Activated CD4-positive, alpha-beta T cell treated with anti-CD3 and anti-CD28 coated beads, Interleukin-2, amount 10 ng/mL, durations not matched to agents 7 days and 5 days (primary cell): ENCODE measurements at places on chromosomes 13 and 19. TPM values are rescaled to one million over a fixed set of nuclear protein-coding genes. Genes with fewer than 3 reads are reported as not detected.
A peak's percentile ranks its signal among the peaks of the same experiment; 100 is the strongest.

- no peak within 1 kb of the TSS for H3K4me3 ChIP-seq
- H3K4me1 ChIP-seq: no peaks in the 10 kb centered on the region
- H3K27ac ChIP-seq: no peak within 1 kb of the TSS
- no peaks in the 10 kb centered on the region for H3K36me3 ChIP-seq
These were observed at the start of gene TNFRSF19 for GRCh38 chr13:23570099-23570920. Gene TNFRSF19, plus strand, starts transcription at chr13:23570412. Its CDS starts 19,772 bp downstream, at chr13:23590184.

DNA sequence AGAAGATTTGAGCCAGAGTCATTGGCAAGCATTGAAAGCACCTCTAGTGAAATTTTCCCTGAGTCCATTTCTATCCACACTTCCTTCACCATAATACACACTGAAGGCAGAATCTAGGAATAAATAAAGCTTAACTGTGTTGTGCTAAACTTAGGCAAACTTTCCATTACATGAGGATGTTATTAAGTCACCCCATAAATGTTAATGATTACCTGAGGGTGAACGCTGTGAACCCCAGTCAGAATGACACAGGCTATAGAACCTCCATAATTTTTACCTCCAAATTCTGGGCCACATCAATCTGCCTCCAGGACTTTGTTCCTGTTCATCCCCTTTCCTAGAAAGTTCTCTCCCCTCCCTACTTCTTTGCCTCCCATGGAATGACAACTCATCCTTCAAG lies 71.0 kb downstream of the RAP2A start:
- no peak overlapping the region for H3K4me3 ChIP-seq
- peaks cover 16% of the 10 kb centered on the region for H3K27me3 ChIP-seq
- H3K4me1 ChIP-seq: no peaks in the 10 kb centered on the region
- no peaks in the 10 kb centered on the region for H3K36me3 ChIP-seq

- peak overlapping the region; percentile 64 for H3K27ac ChIP-seq
- peaks cover 3% of the 10 kb centered on the region for H3K36me3 ChIP-seq
- H3K4me1 ChIP-seq: peaks cover 25% of the 10 kb centered on the region
- no peaks in the 10 kb centered on the region for H3K27me3 ChIP-seq
These were observed 1.7 kb downstream of the MPV17L2 start for GRCh38 chr19:18194554-18195238.

Gene GNA15
- 22.8 TPM for total RNA-seq

Gene NLRP11
- not detected for total RNA-seq

Gene CYP4F3
- total RNA-seq: 0.23 TPM

Gene PSG1
- not detected for total RNA-seq

Gene EEF1AKMT1
- total RNA-seq: 10.7 TPM

- no peaks in the 10 kb centered on the region for H3K4me1 ChIP-seq
- no peak overlapping the region for H3K4me3 ChIP-seq
- no peak overlapping the region for H3K27ac ChIP-seq
- H3K36me3 ChIP-seq: no peaks in the 10 kb centered on the region
These were observed 74.8 kb downstream of the NALCN start for GRCh38 chr13:101341464-101341863.

- H3K4me3 ChIP-seq: no peak overlapping the region
- no peaks in the 10 kb centered on the region for H3K4me1 ChIP-seq
- DNase-seq: no peak
- H3K27me3 ChIP-seq: no peaks in the 10 kb centered on the region
- H3K27ac ChIP-seq: no peak overlapping the region
These were observed 75.7 kb downstream of the ZNF100 start for GRCh38 chr19:21691661-21692060.

DNA sequence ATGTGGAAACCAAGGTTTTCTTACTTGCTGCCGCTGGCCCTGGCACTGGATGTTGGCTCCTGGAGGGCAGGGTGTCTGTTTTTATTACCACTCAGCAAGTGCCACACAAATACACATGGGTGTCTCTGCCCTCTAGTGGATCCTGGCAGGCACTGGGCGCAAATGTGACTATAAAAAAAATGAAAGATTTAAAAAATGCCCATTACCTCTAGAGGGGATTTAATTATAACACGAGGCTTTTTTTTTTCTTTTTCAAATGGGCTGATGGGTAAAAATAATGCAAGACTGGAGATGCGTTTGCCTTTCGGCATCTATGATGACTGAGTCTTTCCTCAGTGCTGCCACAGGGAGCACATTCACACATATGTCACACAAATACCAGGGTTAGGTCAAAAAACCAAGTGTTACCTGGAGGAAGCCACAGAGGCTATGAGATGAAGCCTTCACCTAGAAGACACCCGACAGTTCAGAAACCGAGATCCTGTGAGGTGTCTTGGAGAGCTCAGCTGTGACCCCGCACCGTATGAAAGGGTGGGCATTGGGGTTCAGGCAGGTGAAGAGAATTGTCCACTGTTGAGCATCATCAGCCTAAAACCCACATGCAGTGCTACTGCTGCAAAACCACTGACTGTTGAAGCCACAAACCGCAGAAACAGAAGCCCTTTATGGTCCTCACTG lies 25.7 kb downstream of the CHAMP1 start:
- no peak overlapping the region for H3K27ac ChIP-seq
- H3K4me1 ChIP-seq: peaks cover 14% of the 10 kb centered on the region
- DNase-seq: peak; percentile 50
- peaks cover 23% of the 10 kb centered on the region for H3K27me3 ChIP-seq

DNA sequence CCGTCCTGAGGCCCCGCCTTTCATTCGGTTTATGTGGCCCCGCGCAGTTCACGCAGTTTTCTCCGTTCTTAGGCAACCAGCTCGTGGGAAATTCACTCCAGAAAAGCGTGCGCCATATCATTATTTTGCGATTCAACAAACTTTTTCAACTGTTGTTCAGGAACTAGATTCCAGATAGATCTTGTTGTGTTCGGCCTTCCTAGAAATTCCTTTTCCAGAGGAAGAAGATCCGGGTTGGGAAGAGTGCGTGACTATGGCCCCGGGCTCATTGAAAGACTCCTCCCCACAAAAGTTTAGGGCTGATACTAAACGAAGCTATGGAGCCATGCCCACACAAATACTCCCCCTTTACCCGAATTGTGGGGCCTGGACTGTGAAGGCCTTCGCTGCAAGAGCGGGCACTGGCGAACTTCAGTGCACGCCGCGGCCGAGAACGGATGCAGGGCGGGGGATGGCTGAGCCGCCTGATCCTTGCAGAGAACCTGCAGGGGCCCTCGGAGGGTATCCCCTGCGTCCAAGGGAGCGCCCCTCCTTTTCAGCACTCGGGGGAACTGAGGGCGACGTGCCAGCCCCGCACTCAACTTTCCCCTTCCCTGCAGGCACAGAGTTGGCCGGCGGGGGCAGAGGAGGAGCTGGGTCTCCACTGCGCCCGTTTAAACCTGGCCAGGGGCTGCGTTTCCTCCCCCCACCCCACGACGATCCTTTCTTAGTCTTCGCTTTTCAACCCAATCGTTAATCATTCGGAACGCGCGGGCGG lies 904 bp upstream of the SOX1 start:
- peaks cover 3% of the 10 kb centered on the region for H3K36me3 ChIP-seq
- DNase-seq: no peak
- H3K4me3 ChIP-seq: peak overlapping the region; percentile 20
- H3K27me3 ChIP-seq: peaks cover 66% of the 10 kb centered on the region
- H3K27ac ChIP-seq: peak overlapping the region; percentile 72

- peaks cover 14% of the 10 kb centered on the region for H3K4me1 ChIP-seq
- DNase-seq: no peak
- H3K4me3 ChIP-seq: peak overlapping the region; percentile 56
These were observed 459 bp upstream of the TMEM59L start for GRCh38 chr19:18612051-18612771.

DNA sequence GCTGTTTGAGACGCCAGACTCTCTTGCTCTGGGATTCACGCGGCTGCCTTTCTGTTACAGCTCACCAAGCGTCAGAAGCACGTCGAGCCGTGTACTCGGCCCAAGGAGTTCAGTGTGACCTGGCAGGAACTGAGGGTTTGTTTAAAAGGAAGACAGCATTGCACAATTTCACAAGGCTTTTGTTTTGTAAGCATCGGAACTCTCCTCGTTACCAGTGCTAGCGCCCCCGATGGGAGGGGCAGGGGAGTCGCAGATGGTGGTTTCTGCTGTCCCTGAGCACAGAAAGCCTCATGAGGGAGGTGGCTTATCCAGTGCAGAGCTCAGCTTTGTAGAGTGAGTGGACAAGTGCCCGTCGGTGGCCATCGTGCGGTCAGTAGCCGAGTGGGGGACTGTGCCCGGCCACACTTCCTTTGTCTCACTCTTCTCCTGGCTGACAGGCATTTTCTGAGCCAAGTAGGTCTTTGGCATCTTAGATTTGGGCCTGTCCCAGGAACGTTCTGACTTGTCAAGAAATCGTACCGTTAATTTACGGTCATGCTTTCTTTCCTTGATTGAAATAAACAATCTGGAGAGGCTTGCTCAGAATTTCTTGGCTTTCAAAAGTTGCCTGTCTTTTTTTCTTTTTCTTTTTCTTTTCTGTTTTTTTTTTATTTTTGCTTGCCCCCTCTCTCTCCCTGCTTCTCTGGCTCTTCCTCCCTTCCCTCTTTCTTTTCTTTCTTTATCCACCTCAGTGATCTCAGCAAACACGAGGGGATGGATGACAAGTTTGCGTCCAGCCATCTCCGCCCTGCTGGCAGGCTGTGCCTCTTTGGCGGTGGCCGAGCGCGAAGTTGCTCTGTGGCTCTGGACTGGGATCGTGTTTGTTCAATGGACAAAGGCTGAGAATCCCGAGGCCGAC lies 7.7 kb downstream of the KDM4B start:
- H3K4me1 ChIP-seq: peaks cover 18% of the 10 kb centered on the region
- no peaks in the 10 kb centered on the region for H3K27me3 ChIP-seq
- H3K36me3 ChIP-seq: peaks cover 4% of the 10 kb centered on the region
- no peak overlapping the region for H3K27ac ChIP-seq

Gene IFNL1
- total RNA-seq: not detected

Gene CEACAM8
- total RNA-seq: not detected

Gene C1QTNF9B
- not detected for total RNA-seq

GRCh38 chr13:100269837-100270236 lies 180.9 kb downstream of the PCCA start:
- no peaks in the 10 kb centered on the region for H3K27me3 ChIP-seq
- H3K36me3 ChIP-seq: no peaks in the 10 kb centered on the region
- H3K27ac ChIP-seq: no peak overlapping the region
- no peaks in the 10 kb centered on the region for H3K4me1 ChIP-seq
- no peak for DNase-seq
- H3K4me3 ChIP-seq: no peak overlapping the region

GRCh38 chr13:110649551-110649950 lies 34.2 kb downstream of the NAXD start:
- no peak overlapping the region for H3K27ac ChIP-seq
- DNase-seq: no peak
- H3K36me3 ChIP-seq: peaks cover 5% of the 10 kb centered on the region
- no peak overlapping the region for H3K4me3 ChIP-seq
- peaks cover 2% of the 10 kb centered on the region for H3K4me1 ChIP-seq

GRCh38 chr13:31801088-31801487 lies 61.8 kb downstream of the RXFP2 start:
- no peak for DNase-seq
- peak overlapping the region; percentile 67 for H3K27ac ChIP-seq
- no peaks in the 10 kb centered on the region for H3K36me3 ChIP-seq

GRCh38 chr13:30355384-30355699 lies 48.0 kb upstream of the KATNAL1 start:
- H3K27ac ChIP-seq: no peak overlapping the region
- H3K4me3 ChIP-seq: no peak overlapping the region
